Globus pallidus (tissue), 1 donor: ENCODE measurements at places on chromosomes 2 and 18.

GRCh38 chr2:132720393-132720792 lies 50.4 kb upstream of the LYPD1 start:
- no peak for DNase-seq

DNA sequence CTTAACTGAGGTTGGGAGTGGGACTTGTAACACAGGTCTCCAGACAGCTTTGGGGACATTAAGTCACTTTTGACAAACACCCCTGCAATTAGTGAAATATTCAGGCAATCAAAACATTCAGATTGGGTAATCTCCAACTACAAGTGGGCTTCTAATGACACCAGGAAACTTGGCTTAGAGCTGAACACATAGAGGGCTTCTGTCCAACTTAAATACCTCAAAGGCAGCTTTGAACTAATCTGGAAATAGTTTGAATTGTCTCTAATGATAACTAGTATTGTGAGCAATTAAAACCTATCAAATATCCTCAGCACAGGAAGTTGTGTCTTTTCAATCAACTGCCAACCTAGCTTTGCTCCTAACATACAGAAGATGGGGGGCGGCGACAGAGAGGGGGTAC lies 5.1 kb upstream of the ASPRV1 start:
- no peak for DNase-seq

DNA sequence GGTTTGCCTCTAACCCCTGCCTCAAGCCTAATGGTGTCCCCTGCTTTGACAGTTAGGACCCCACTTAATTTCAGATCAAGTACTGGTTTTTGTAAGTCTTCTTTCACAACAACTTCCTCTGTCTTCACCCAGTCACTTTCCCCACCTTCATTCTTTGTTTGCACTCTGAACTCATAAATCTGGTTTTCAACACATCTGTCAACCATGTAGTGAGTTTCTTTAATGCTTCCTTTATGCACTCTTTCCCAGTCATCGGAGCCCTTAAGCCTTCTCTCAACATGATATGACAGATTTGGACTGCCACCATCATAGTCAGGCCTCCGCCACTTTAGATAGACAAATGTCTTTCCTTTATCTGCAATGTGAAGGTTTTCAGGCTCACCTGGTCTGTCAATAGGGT lies 109.1 kb downstream of the PLEKHA3 start:
- no peak for DNase-seq

DNA sequence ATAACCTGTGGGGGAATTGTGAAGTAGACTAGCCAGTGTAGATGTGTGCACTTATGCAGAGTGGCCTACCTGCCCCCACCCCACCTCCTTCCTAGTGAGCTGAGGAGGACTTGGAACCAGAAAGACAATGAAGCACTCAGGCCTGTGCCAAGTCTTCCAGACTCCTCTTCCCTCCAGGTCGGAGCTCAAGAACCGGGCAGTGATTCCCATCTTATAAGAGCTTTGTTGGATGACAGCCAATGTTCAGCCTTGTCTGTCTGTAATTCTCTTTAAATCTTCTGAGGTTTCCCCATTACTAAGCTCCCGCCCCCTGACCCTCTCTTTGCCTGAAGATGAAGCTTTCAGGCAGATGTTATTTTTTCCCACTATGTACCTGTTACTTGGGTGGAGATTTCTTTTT lies 121.0 kb downstream of the SMAD2 start:
- no peak for DNase-seq

GRCh38 chr2:176280867-176281658 lies 11.8 kb downstream of the MTX2 start:
- DNase-seq = no peak

DNA sequence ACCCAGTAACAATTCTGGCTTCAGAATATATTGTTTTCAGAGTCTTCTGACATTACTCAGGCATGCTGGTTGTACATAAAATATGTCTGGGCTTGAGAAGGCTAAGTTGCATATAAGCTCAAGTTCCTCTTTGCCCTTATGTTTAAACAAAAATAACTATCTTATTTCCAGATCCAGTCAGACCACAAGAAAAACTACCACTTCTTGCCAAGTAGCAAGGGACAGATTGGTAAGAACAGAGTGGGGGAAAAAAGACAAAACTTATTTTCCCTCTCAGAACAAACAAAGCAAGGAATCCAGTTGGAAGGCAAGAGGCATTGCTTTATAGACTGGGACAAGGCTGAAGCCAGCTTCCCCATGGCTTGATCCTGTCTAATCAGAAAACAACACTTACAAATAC lies 1036.7 kb upstream of the CELF4 start:
- DNase-seq = no peak

GRCh38 chr2:206273905-206274304 lies 558 bp upstream of the ZDBF2 start:
- no peak for DNase-seq
